ENCODE measurements at places on chromosomes 12 and 14.

GRCh38 chr12:51390891-51391282 is 319 bp downstream of the GALNT6 start:
- no peak for DNase-seq

GRCh38 chr12:79692860-79693577 is 2.3 kb upstream of the PAWR start:
- no peak for DNase-seq

DNA sequence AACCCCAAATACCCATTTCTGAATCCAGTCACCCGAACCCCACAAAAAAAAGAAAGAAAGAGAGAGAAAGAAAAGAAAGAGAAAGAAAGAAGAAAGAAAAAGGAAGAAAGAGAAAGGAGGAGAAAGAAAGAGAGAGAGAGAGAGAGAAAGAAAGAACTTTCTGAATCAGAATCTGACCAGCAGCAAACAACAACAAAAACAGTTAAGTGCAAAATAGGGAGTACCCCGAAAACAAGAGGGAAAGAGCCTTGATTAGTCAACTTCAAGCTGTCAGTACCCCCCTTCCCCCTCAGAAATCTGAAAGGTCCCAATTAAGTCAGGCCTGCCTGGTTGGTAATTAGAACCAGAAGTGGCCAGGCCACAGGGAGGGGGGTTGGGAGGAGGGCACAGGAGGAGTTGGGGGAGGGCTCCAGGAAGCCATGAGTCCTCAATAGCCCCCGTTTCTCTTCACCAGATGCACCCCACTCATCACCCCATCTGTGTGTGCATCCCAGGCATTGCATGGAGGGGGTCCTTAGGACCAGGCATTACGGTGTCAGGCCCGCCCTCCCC is 9.8 kb downstream of the RARG start:
- DNase-seq: no peak

- no peak for DNase-seq
Observed at GRCh38 chr14:29262979-29263378, 496.4 kb downstream of the FOXG1 start.

- DNase-seq: no peak
Observed at GRCh38 chr14:73323896-73324399, 86.6 kb downstream of the PAPLN start.

DNA sequence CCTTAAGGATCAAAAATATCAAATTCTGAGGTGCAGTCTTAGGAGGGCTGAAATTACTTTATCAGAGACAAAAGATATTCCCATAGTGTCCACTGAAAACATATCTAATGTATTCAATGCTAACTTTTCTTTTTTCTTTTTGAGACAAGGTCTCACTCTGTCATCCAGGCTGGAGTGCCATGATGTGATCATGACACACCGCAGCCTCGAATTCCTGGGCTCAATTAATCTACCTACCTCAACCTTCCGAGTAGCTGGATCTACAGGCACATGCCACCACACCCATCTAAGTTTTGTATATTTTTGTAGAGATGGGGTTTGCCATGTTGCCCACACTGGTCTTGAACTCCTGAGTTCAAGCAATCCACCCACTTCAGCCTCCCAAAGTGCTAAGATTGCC is 68.3 kb downstream of the ZC3H14 start:
- no peak for DNase-seq

DNA sequence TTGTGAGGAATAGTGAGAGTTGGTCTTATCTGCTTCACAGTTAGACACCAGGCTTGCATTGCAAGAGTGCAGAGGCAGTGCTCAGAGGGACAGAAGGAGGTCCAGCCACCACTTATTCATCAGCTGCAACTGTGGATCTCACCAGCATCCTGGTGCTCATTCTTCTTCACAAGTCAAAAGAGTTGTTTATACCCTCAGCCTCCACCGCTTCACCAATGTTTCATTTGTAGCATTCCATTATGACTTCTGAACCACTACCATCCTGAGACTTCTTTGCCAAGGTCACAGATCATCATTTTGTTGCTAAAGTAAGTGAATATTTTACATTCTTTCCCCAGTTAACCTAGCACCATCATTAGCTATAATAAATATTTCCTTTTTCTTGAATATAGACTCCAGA is 230.5 kb upstream of the KITLG start:
- DNase-seq: no peak

- no peak for DNase-seq
Observed at GRCh38 chr14:99884834-99885648, 91.8 kb downstream of the EML1 start.

Measured in stimulated activated CD8-positive, alpha-beta memory T cell treated with anti-CD3 and anti-CD28 coated beads, Interleukin-15, amount 100 ng/mL, for 24 hours (primary cell).